MG63 (cell line): ENCODE measurements at places on chromosomes 4 and X. TPM values are rescaled to one million over a fixed set of nuclear protein-coding genes. Genes with fewer than 3 reads are reported as not detected.

- no peak for DNase-seq
Observed at GRCh38 chr4:106048250-106048971, 153.1 kb downstream of the NPNT start.

TNIP3 gene
- not detected in 2 replicates for total RNA-seq

DNA sequence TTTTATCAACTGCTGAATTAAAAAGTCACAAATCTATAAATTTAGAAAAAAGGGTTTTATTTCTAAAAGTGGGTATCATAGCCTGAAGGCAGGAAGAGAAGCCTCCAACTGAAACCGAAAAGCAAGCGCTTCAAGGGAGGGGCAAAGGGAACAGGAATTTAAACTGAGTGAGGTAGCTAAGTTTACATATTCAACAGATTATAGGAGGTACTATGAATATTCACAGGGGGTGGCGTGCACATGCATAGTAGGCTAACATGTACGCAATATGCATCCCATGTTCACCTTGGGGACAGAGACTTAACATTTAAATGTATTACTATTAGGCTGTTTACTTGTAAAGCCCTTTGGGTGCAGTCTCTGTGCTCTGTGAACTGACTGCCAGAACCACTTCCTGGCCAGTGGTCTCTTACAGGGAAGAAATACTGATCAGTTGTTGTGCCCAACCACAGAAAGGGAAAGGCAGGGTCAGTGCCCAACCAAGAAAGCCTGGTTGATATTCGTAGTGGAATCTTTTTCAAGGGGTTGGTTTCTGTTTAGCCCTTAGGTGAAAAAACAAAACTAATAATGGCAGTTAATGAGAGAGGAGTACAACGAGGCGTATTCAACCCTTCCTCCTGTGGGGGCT, 168.7 kb upstream of the GALNTL6 start:
- no peak for DNase-seq

ADH1B gene
- total RNA-seq, result not detected in 2 replicates

ZFP42 gene
- total RNA-seq, result not detected in 2 replicates

DNA sequence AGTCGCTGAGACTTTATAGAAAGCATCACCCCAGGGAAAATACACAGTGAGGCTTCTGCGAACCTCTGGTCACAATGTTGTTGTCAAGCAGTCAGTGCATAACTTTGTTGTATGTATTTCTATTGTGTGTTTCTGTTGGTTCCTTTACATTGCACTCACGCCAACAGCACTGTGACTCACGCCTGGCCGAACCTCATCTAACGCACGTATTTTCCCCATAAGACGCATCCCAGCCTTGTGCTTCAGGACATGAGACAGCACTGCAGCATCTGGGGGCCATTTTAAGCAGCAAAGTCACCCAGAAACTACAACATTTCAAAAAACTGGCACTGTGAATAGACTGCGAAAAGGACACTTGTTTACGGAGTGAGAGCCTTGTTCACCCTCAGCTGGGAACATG, 30.6 kb downstream of the TBL1X start:
- DNase-seq, result no peak

USP17L28 gene
- total RNA-seq, result not detected in 2 replicates

PRRG1 gene
- total RNA-seq, result 8.0 and 13.2 TPM in 2 replicates

DNA sequence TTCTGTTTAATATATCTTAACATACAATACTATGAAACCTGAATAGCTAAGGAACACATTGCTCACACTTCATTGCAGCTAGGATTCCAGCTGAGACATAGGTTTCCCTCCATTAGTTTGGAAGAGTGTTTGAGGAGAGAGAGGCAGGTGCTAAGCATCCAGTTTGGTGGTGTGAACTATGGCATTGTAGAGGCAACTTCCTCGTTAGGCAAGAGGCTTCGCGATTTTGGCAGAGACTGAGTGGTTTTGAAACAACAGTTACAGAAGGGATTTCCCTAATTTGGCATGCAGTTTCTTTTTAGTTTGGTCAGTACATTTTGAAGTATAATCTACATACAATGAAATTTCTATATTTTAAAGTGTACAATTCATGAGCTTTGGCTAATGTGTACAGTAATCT, 117.1 kb upstream of the BMP3 start:
- DNase-seq, result no peak

LRAT gene
- total RNA-seq, result not detected in 2 replicates

SHROOM4 gene
- 0.03 and 0.15 TPM in 2 replicates for total RNA-seq

- no peak for DNase-seq
Observed at GRCh38 chr4:24640366-24640765, 56.0 kb upstream of the DHX15 start.

FMR1NB gene
- not detected in 2 replicates for total RNA-seq

MAML3 gene
- total RNA-seq, result 0.12 and 0.13 TPM in 2 replicates

- DNase-seq, result no peak
Observed at GRCh38 chr4:137378821-137379220, 153.5 kb downstream of the PCDH18 start.

USP17L24 gene
- total RNA-seq, result not detected in 2 replicates

DNA sequence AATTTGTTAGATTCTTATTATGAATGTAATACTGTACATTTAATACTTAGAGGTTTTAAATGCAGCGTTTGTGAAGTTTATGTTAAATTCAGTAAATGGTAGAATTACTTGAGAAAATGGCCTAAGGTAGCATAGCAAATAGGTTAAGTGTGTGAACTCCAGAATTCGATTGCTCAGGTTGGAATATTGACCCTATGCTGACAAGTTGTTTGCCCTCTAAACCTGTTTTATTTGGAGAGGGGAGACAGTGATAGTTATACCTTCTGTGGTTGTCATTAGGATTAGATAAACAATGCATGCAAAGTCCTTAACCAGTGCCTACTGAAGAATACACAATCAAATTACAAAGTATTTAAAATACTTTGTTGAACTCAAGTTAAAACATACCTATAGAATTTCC, 5.4 kb downstream of the ADAD1 start:
- DNase-seq, result no peak

- DNase-seq, result no peak
Observed at GRCh38 chrX:20361890-20362262, 95.2 kb upstream of the RPS6KA3 start.

PLA2G12A gene
- total RNA-seq, result 10.9 and 11.0 TPM in 2 replicates

DNA sequence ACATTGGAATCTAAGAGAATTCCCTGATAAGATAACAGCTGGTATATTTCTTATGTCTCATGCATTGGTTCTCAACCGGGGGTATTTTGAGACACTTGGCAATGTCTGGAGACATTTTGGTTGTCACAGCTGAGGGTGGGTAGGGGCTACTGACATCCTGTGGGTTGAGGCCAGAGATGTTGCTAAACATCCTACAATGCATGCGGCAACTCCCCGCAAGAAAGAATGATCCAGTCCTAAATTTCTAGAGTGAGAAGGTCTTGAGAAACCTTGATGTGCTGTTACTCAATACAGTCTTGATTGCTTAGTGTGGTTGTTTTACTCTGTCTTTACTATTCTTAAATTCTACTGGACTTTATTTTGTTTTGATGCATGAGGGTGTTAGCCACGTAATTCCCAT, 287.2 kb downstream of the FRMPD4 start:
- no peak for DNase-seq

TCEAL1 gene
- 25.0 and 63.8 TPM in 2 replicates for total RNA-seq

GLUD2 gene
- total RNA-seq, result 1.5 and 3.0 TPM in 2 replicates

- DNase-seq, result no peak
Observed at GRCh38 chr4:76447393-76447851, 12.4 kb downstream of the SHROOM3 start.

- DNase-seq, result peak; percentile 46
Observed at GRCh38 chr4:54254116-54254914, 25.2 kb downstream of the PDGFRA start.
